ENCODE measurements at places on chromosomes 2 and 18.

GRCh38 chr2:33136566-33136965 is 189.8 kb downstream of the LTBP1 start:
- no peak for ATAC-seq

DNA sequence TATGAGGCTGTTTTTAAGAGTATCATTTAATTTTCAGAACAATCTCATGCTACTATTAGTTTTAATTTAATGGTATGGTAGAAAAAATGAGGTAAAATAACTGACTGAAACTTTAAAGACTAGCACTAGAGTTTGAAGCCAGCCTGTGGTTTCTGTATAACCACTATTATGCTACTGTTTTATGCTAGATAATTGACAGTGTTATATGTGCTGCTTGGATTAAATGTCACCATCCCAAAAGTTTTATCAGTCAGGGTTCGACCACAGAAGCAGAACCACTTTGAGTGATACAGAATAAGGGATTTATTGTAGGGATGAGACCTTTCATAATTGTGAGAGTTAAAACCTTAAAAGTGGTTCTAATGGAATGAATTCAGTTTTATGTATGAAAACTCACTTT is 271.6 kb downstream of the PTGR3 start:
- ATAC-seq = no peak

GRCh38 chr2:234979204-234980167 is 27.7 kb downstream of the SH3BP4 start:
- ATAC-seq = no peak

DNA sequence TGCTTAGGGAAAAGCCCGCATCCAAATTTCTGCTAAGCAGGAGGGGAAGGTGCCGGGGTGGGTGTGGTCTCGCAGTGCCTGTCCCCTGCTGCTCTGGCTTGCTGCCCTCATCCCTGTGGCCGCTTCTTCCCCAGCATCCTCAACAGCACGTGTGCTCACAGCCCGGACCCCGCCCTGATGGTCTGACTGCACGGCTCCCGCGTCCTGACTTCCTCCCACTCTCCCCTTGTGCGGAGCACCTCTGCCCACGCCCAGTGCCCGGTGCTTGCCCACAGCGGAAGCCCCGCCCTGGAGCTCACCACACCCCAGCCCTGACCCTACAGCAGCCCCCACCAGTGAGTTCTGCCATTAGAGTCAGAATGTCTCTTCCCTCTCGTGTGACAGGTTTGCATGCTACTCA is 277.9 kb downstream of the NDUFA10 start:
- peak; percentile 25 for ATAC-seq

- ATAC-seq = no peak
Observed at GRCh38 chr18:26803643-26804042, 61.9 kb downstream of the AQP4 start.

- ATAC-seq = no peak
Observed at GRCh38 chr2:168521053-168521741, 65.1 kb downstream of the CERS6 start.

DNA sequence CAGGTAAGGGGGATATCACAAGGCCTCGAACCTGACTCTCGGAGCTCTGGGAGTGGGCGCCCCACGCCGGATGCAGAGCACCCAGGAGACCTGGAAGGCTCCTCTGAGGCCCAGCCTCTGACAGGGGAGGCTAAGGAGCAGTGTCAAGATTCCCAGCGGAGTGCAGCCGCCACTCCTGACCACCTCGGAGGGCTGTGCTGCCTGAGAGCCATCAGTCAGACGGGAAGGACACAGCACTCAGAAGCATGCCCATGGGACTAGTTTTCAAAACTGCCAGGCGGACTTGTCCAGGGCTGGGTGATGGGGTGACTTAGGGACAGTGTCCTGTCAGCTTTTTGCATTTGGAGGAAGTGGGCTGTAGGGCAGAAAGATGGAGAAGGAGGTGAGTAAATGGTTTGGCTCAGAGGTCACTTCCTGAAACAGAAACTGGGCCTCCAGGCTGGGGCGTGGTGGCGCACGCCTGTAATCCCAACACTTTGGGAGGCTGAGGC is 34.6 kb upstream of the B3GNT7 start:
- ATAC-seq = no peak

- no peak for ATAC-seq
Observed at GRCh38 chr2:6692819-6693218, 172.9 kb downstream of the CMPK2 start.

DNA sequence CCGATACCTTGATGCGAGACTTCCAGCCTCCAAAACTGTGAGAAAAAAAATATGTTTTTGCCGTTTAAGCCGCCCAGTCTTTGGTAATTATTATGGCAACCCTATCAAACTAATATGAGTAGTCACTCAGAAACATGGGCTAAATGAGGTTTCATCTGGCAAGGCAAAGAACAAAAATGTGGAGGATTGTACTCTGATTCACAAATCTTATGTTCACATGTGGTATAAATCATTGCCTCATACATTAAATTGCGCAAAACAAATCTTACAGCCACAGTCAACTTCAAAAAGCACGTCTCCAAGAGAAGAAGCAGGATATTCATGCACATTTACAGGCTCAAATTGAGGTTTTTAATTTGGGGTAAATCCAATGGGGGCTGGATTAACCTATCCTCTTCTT is 1435.4 kb upstream of the LRRTM1 start:
- ATAC-seq = no peak

- no peak for ATAC-seq
Observed at GRCh38 chr2:42602876-42603219, 34.4 kb downstream of the MTA3 start.

DNA sequence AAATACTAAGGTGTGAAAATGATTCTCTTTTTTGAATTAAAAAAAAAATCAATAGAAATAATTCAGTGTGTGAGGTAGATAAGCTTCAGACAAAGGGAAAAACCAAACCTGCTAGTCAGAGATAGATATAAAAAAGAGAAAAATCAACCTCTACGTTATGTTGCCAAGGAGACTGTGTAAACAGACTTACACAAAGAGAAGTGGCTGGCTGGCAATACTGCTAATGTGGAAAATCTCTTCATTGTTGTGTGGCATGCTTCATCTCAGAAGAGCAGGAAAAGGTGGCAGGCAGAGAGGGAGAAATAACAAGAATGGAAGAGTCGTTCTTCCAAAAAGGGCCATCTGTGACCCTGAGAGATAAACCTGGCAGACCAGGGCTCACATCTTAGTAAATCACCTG is 200.8 kb downstream of the SLC8A1 start:
- ATAC-seq = no peak

GRCh38 chr2:158091647-158092046 is 10.0 kb upstream of the UPP2 start:
- no peak for ATAC-seq

GRCh38 chr2:227545990-227546389 is 52.7 kb upstream of the SCYGR2 start:
- no peak for ATAC-seq

DNA sequence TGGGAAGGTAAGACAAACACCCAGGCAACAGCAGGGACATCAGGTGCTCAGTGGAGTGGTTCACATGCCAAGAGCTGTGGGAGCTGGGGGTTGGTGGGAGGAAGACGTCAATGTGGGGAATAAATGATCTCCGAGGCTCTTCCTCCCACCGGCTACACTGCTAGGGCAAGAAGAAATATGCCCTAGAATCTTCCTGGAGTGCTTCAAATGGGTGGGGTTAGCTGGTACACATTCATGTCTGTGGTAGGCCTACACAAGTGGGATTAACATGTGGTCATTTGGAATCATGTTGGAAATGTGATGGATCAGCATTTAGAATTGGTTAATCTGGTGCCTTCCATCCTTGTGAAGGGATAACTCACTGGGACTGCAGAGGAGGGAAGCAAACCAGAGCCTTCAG is 12.4 kb upstream of the ZFP36L2 start:
- no peak for ATAC-seq

GRCh38 chr2:16183345-16183744 is 243.0 kb downstream of the MYCN start:
- no peak for ATAC-seq

Measured in stimulated activated memory B cell treated with anti-CD40 and anti-IgM and Interleukin-4, amounts not matched to agents 10 μg/mL and 1 μg/mL and 100 μg/mL, for 72 hours (primary cell).